ENCODE measurements at places on chromosomes 5 and 9. TPM values are rescaled to one million over a fixed set of nuclear protein-coding genes. Genes with fewer than 3 reads are reported as not detected.

DNA sequence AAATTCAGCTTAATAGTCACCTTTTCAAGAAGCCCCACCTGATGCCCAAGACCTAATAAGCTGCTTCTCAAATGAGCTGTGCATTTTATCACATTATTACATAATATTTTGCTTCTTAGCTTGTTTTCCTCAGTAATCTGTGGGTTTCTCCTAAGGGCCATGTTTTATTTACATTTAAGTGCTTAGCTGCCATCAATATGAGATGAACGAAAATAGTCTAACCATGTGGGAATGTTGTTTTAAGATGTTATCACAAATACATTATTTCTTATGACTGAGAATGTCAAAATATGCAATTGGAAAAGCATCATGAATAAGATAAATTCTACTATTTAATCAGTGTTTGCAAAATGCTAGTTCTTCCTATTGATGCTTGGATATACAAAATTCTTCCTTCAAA, 10.1 kb downstream of the ARRDC3 start:
- DNase-seq, result no peak

GRCh38 chr9:88370346-88370745, 17.9 kb upstream of the SPIN1 start:
- no peak for DNase-seq

DNA sequence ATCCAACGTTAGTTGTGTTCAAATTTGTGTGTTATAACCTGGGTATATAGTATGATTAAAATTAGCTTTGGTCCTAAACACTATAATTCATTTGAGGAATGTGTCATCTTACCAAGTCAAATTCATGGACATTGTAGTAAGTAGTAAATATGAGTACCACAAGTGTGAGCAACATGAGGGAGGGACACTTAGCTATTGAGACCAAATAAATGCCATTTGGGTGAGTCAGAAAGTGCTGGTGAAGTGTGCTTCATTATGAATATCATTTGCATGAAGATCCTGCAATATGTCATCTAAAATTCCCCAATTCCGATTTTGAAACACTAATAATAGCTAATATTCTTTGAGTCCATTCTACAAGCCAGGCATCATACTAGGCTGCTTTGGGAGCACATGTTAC, 336.7 kb upstream of the KIF2A start:
- DNase-seq, result no peak

DNA sequence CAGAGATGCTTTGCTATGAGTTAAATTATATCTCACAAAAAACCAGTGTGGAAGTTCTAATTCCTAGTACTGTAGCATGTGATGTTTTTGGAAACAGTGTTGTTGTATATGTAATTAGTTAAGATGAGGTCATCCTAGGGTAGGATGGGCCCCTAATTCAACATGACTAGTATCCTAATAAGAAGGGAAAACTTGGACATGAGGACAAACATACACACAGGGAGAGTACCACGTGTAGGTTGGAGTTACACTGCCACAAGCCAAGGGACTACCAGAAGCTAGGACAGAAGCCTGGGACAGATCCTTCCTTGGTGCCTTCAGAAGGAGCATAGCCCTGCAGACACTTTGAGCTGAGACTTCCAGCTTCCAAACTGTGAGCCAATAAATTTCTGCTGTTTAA, 234.2 kb downstream of the MCTP1 start:
- DNase-seq, result no peak

DNA sequence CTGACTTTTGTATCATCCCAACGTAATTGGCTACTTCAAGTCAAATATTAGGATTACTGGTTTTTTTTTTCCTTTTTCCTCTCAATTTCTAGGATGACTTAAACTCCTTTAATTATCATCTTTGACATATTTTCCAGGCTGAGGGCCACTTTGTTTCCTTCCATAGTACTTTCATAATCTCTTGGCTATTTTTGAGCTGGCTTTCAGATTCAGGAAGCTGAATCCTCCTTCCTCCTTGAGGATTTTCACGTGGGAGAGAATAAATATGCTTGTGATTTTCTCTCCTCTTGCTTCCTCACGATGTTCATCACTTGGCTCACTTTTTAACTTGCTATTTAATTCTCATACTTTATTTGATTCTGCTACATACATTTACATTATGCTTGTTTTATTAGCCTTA, 88.1 kb downstream of the ITGA1 start:
- no peak for DNase-seq

GRCh38 chr9:129242191-129242941, 64.3 kb upstream of the IER5L start:
- DNase-seq, result no peak

GRCh38 chr9:71647094-71647591, 121.2 kb downstream of the CEMIP2 start:
- DNase-seq, result no peak

The ARHGEF39 gene
- total RNA-seq, result 26.6 TPM

The PCDHGB7 gene
- 10.7 TPM for total RNA-seq

The NOTCH1 gene
- 76.7 TPM for total RNA-seq

The RANBP3L gene
- total RNA-seq, result not detected

The RMI1 gene
- 23.9 TPM for total RNA-seq

All from WTC11 (cell line).